Lower leg skin (tissue), 4 donors: ENCODE measurements at places on chromosomes 5 and 9. TPM values are rescaled to one million over a fixed set of nuclear protein-coding genes. Genes with fewer than 3 reads are reported as not detected.

DNA sequence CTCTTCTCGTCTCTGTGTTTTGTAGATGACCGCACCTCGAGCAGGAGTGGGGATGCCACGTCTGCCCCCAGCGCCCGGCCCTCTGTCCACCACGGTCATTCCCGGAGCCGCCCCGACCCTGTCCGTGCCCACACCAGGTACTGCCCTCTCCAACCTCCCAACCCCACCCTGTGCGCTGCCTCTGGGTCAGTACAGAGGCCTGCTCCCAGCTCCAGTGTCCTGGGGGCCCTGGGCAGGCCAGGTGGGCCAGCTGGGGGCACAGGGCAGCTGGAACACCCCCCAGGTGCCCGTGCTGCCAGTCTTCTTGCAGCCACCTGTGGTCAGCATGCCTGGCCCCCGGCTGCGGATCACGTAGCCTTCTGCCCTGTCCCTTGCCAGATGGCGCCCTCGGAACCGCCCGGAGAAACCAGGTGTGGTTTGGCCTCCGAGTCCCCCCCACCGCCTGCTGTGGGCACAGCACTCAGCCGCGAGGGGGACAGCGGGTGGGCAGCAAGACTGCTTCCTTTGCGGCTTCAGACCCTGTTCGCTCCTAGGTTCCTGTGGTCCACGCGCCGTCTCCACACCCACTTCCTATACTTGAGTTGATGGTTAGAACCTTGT lies 133.7 kb downstream of the WNK2 start:
- no peak for DNase-seq

GRCh38 chr9:93188426-93189368 lies 4.8 kb downstream of the WNK2 start:
- no peak for DNase-seq

DNA sequence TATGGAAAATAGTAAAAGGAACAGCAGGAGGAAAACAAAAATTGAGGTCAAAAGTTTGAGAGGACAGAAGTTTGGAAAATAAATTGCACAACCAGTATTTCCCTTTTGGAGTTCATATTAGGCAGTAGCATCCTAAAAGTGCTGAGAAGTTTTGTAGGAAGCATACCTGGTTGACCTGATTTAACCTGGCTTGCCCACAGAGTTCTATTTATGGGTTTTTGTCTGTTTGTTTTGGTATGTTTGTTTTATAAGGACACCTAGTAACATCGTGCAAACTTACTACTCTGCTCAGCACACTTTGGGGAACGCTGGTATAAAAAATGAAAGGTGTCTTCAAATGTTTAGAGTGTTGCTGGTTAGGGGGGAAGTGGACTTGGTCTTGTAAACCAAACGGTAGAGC lies 15.1 kb downstream of the ADRB2 start:
- no peak for DNase-seq

- DNase-seq: no peak
Measured at GRCh38 chr9:136650021-136650420, 12.7 kb upstream of the EGFL7 start.

DNA sequence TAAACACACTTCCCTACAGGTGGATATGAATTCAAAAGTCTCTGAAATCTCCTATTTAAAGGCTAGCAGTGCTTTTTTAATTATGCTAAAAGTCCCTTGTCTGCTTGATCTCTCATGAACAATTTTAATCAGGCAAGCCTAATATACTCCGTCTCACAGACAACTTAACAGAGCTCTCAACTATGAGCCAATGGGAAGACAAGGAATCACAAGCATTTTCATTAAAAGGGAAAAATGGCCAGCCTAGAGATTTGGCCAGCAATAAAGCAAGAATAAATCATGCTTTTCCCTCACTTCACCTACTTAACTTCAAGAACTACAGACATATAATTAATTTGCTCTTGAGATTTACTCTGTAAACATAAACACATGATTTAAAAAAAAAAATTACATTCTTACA lies 78.0 kb downstream of the RFX3 start:
- DNase-seq: no peak

The PCDHGA4 gene
- 1.9 TPM for total RNA-seq

The SPINK9 gene
- total RNA-seq: not detected

The SPINK5 gene
- 664 TPM for total RNA-seq

The TEX48 gene
- total RNA-seq: not detected

The CSF1R gene
- 21.9 TPM for total RNA-seq

The TMEM215 gene
- not detected for total RNA-seq
